Subcutaneous preadipocyte (primary cell): ENCODE measurements at places on chromosomes 2 and 18. TPM values are rescaled to one million over a fixed set of nuclear protein-coding genes. Genes with fewer than 3 reads are reported as not detected.

POTEE gene
- not detected in 2 replicates for total RNA-seq

NOSTRIN gene
- under 0.01 and 0.20 TPM in 2 replicates for total RNA-seq

GPR45 gene
- not detected in 2 replicates for total RNA-seq

IL1R2 gene
- total RNA-seq = 0.39 and 1.1 TPM in 2 replicates

LCT gene
- total RNA-seq = 0.20 TPM in 1 of 2 replicates, not detected in the other

TMEM131 gene
- total RNA-seq = 26.4 and 27.9 TPM in 2 replicates

MPP4 gene
- total RNA-seq = 2.6 and 5.3 TPM in 2 replicates

FKBP1B gene
- total RNA-seq = 4.4 and 5.3 TPM in 2 replicates

GALR1 gene
- under 0.01 TPM in 1 of 2 replicates, not detected in the other for total RNA-seq

EFHD1 gene
- total RNA-seq = not detected in 2 replicates
